NCI-H146 (cell line): ENCODE measurements at places on chromosomes 5 and 9.
A peak's percentile ranks its signal among the peaks of the same experiment; 100 is the strongest.

GRCh38 chr9:134659688-134660131, 18.1 kb downstream of the COL5A1 start:
- DNase-seq: no peak

GRCh38 chr5:90636948-90637347, 78.4 kb downstream of the ADGRV1 start:
- no peak for DNase-seq

DNA sequence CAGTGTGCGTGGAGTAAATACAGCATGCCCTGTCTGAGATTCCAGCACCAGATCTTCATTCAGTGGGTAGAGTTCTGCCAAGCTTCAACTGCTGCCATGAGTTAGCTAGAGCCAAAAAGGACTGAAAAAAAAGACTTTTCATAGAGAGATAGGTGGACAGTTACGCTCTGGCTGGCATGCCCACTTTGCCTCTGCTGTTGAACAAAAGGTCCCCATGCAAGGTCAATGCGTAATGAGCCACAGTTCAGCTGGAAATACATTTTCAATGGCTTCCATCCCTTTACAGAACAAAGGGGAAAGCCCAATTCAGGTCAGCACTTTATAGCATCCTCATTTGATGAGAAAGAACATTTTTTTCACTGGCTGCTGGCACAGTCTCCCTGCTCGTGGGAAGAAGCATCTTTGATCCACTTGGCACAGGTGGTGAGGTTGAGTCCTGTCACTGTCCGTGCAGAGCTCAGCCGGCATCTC, 86.9 kb upstream of the ERCC6L2 start:
- no peak for DNase-seq

DNA sequence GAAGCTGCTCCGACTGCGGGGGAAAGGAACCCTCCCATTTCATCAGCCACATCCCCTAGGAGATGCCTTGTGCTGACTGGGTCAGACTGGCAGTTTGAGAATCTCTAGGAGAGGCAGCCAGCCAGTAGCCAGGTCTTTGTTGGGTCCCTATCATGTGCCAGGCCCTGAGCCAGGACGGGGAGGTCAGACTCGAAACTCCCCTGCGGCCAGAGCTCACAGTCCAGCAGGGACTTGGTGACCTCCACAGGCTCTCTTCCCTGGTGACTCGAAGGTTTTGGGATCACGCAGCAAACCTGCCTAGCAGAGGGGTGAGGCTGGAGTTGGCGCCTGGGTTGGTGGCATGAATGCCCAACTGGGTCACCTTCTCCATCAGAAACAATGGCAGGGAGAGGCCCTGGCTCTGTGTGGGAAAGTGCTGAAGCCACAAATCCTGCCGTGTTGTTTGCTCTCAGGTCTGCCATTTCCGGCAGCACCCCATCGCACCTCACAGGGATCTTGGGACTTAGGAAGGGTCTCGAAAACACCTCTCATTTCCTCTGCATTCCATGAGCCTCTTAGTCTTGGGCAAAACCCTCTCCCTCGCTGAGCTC, 14.4 kb upstream of the ORM1 start:
- DNase-seq: no peak

GRCh38 chr5:52760695-52761366, 26.9 kb upstream of the ITGA1 start:
- DNase-seq: no peak

DNA sequence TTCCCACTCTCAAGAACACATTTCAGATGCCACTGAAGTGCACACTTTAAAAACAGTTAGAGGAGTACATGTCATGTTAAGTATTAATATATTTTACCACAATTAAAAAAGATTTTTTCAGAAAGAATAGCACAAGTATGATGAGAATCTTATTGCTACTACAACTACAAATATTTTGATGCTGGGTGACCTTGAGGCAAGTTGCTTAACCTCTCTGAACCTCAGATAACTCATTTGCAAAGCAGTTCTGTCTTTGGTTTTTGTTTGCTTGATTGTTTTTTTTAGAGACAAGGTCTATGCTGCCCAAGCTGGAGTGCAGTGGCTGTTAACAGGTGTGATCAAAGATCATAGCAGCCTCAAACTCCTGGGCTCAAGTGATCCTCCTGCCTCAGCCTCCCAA, 13.7 kb upstream of the EBF1 start:
- no peak for DNase-seq

DNA sequence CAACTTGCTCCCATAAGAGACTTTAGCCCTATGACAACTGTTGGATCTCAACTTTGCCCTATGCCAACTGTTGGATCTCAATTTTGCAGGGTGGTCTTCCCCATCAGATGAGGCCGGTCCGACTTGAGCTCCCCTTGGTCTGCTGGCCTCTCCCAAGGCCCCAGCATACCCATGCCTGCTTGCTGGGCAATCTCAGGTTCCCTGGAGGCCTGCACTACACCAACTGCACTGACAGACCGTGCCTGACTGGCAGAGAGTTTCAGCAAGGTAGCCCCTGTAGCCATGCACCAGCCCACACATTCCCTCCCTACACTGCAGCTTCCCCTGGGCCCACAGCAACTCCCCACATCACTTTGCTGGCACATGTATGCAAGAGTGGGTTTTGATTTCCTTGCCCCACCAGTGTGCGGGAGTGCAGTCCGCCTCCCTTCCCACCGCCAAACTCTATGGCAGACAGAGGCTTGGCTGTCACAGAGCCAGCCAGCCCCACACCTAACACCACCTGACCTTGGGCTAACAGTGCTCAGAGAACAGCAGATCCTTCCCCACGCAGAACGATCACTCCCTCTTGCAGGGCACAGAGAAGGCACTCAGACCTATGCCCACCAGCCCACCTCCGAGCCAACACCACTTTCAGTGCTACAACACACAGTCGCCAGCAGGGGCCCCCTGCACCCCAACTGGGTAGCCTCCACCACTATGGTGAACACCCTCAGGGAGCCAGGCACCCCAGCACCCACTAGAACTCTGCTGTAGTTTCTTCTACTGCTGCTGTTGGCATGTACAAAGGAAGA, 279.9 kb upstream of the COX7C start:
- no peak for DNase-seq

DNA sequence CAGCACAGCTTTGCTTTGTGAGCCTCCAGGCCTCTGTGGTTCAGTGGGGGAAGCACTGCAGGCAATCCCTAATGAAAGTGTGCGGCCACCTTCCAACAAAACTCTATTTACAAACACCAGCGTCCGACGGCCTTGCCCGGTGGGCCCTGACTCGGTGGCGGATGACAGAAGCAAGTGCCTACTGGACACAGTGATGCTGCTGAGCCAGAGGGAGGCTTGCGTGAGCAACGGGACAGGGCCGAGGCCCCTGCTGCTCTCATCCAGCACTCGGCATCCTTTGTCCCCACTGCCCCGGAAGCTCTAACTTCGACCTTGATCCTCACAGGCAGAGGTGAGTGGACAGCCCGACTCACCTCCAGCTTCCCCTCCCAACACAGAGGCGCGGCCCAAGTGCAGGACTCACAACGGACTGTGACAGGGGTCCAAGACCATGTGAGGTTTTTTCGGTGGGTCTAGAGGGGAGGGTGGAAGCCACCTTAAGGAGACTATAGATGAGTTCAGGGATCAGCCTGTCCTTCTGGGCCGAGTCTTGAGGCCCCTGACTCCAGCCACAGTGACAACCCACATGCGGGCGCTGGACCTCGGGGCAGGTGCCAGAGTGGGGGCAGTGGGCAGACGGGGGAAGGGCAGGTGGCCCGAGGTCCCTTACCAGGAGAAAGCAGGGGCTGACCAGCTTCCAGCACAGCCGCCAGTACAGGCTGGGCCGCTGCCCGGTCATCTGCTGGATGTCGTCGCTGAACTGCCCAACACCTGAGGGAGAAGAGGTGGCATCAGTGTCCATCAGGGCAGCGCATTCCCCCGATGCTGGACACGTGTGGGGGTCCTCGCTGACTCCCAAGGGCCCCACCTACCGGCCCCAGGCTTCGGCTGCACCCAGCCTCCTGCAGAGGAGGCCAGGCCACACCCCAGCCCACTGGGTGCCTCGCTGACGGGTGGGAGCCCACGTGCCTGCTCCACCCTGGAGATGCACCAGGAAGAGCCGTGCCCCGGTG, 39.4 kb downstream of the SLC6A3 start:
- no peak for DNase-seq

DNA sequence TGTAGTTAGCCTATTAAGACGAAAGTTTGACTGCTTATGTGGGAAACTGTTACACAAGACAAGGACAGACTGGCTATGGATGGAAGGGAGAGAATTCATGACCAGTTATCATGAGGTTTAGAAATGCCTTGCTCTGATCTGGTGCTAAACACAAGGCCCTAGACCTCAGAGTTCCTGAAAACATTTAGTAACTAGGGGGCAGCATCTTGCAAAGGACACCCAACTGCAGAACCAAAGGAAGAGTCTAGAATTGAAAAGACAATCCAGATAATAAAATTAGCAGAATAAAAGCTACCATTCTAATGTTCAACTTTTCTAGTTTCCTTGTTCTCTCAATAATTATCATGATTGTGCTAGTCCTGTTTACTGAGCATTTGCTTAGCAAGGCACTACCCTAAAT, 130.5 kb upstream of the GPR151 start:
- no peak for DNase-seq

- no peak for DNase-seq
Observed at GRCh38 chr5:83586874-83587776, 115.6 kb downstream of the VCAN start.

GRCh38 chr9:126519660-126520420, 93.9 kb upstream of the LMX1B start:
- peak; percentile 26 for DNase-seq

DNA sequence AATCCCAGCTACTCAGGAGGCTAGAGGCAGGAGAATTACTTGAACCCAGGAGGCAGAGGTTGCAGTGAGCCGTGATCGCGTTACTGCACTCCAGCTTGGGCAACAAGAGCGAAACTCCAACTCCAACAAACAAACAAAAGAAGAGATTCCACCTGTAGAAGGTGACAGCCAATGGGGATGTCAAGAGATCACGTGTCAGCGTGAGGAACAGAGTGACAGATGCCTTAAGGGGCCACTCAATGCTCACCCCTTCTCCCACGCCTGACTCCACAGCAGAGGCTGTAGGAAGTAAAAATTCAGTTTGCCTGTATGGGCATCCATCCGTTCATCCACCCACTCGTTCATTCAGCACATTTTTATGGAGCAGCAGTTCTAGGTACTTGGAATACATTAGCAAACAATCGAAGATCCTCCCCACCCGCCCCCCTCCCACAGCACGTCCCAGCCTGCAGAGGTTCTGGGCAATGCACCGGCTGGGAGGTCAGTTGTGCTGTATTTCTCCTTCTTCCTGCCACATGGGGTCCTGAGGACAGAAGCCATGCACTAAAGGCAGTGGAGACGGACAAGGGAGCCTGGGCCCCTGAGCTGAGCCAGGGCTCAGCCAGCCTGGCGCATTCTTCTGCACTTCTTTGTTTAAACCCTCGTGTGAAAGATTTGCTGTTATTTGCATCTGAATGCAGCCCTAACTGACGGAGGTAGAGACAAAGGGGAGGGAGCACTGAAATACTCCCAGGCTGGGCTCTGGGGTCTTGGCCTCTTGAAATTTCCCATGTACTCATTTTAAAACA, 11.3 kb upstream of the RNF130 start:
- no peak for DNase-seq

DNA sequence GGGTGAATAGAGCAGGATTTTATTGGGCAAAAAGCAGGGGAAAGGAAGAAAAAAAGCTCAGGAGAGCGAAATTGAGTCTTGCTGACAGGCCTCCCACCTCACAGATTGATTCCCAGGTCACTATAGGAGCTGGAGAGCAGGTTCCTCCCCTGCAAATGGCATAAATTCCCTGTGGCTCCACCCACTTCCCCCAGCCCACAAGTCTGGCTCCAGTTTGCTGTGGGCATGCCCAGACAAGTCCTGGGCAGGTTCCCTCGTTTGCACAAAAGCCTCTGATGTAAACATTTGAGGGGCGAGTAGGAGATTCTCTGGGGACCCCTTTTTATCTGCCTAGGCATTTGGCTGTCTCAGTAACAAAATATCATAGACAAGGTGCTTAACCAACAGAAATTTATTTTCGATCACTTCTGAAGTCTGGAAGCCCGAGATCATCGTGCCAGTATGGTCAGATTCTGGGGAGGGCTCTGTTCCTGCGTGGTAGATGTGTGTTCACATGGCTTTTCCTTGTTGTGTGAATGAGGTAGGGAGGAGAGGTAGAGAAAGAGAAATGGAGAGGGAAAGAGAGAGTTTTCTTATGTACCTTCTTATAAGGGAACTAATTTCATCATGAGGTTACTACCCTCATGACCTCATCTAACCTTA, 614.5 kb downstream of the MAT2B start:
- DNase-seq: peak; percentile 2

DNA sequence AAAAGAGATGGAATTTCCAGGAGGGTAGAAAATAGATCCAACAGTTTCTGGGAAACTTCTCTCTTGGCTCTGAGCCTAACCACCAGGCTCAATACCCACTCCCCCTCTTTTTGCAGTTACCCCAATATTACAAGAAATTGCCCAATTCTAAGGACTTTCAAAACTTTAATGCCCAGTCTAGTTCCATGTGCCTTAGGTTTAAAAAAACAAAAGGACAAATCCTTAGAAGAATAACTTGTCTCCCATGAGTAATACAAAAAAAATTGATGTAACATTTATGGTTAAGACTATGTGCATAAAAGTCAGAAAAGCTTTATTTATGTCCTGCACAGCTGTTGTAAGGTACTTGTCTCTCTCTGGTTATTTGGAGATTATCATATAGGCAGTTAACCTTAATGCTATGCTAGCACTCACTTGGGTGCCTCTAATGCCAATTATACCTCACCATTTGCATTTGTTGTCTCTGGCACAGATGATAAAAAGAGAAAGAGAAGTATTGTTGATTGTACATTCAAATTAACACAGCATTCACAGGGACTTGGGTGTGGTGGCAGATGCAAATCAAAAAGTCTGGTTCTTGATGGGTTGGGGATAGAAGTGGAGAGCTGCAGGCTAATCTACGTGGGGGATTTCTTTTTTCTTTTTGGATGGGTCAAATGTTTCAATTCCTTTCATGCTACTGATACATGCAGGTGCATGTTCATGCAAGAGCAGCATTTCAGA, 159.4 kb downstream of the PIK3R1 start:
- DNase-seq: no peak

GRCh38 chr5:31750215-31750614, 111.3 kb downstream of the PDZD2 start:
- no peak for DNase-seq

DNA sequence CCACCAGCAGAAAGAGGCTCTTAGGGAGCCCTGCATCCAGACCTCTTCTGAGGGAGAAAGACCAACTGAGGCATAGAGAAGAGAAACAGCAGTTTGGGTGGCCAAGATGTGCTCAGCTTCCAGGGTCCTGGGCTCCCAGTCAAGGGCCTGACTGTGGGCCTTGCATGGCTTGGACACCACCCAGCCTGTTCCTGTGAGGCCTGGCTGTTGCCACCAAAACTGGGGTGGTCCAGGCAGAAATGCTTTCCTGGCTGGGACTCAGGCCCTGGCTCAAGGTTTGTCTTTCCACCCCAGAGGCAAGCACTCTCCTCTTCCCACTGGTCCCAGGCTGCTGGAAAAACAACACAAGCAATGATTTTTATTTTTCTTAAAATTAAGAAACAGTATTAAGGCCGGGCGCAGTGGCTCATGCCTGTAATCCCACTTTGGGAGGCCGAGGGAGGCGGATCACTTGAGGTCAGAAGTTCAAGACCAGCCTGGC, 13.3 kb downstream of the MYOZ3 start:
- DNase-seq: no peak

GRCh38 chr5:139690803-139691629, 42.9 kb downstream of the CXXC5 start:
- DNase-seq: no peak

- peak; percentile 39 for DNase-seq
Observed at GRCh38 chr5:95913663-95914062, 48.0 kb downstream of the ELL2 start.
